Activated naive CD4-positive, alpha-beta T cell (primary cell): ENCODE measurements at places on chromosomes 12 and 14.

DNA sequence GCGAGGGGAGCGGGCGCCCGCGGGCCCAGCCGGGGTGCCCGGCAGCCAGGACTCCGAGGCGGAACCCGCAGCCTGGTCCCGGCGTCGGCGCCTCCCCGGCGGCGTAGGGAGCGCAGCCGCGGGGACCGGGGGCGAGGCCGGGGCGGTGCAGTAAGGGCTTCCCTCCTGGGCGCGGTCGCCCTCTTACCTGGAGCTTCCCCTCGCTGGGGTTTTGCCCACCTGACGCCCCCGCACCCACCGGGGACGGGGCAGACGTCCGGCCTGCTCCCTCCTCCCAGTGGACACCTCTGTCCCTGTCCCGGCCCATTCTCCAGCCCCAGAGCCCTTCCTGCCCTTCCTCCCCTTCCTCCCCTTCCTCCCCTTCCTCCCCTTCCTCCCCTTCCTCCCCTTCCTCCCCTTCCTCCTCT lies 413 bp upstream of the TUBA1C start:
- DNase-seq, result no peak

GRCh38 chr14:104659764-104660523 lies 29.5 kb upstream of the INF2 start:
- DNase-seq, result no peak

GRCh38 chr12:14936224-14936861 lies 2.0 kb downstream of the ERP27 start:
- DNase-seq, result no peak

- DNase-seq, result no peak
Observed at GRCh38 chr12:115185506-115185905, 501.5 kb upstream of the TBX3 start.

- no peak for DNase-seq
Observed at GRCh38 chr12:124778411-124778810, 85.3 kb downstream of the SCARB1 start.

GRCh38 chr14:69647213-69647612 lies 35.8 kb downstream of the SUSD6 start:
- no peak for DNase-seq

GRCh38 chr12:75981247-75982168 lies 50.1 kb downstream of the PHLDA1 start:
- DNase-seq, result no peak

- no peak for DNase-seq
Observed at GRCh38 chr14:86057018-86057667, 527.2 kb downstream of the FLRT2 start.

DNA sequence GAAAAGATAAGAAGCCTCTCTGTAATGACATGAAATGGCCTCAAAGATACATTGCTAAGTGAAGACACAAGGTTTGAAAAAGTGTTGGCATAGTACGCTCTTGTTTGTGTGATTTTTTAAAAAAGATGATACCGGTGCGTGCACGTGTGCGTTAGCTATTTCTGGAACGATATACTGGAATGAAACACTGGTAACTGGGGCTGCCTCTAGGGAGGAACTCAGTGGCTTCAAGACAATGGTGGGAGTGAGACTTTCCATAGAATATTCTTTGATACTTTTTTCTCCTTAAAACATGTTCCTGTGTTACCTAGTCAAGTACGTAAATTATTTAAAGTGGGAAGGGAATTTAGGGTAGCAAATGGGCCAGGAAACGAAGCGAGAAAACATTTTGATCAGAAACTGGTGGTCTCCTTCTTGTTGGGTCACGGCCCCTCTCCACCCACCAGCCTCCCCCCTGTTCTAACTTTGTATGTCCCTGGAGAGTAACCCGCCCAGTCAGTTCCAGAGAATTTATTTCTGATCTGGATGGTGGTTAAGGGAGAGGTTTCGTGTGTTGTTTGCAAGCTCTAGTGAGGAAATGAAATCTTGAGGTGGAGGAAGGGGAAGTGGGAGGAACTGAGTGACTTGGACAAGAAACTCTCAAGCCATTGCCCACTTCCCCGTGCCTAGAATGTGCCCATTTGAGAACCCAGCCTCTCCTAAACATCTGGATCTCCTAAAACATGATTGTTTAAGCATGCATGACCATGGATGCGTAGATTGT lies 6.6 kb downstream of the FGF6 start:
- DNase-seq, result no peak

- no peak for DNase-seq
Observed at GRCh38 chr12:57229046-57229633, 371 bp upstream of the SHMT2 start.

DNA sequence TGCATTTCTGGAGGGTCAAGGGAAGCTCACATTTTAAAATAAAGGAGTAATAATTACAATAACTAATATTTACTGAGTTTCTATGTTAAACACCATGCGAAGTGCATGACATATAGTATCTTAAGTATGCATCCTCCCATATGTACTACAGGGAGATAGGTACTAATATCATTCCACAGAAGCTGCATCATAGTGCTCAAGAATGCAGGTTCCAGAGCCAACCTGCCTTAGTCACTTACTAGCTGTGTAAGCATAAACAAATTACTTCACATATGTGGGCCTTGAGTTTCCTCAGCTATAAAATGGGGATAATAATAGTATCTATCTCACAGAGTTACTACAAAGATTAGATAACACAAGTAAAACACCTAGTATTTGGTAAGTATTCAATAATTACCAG lies 18.3 kb downstream of the ARMH4 start:
- no peak for DNase-seq

DNA sequence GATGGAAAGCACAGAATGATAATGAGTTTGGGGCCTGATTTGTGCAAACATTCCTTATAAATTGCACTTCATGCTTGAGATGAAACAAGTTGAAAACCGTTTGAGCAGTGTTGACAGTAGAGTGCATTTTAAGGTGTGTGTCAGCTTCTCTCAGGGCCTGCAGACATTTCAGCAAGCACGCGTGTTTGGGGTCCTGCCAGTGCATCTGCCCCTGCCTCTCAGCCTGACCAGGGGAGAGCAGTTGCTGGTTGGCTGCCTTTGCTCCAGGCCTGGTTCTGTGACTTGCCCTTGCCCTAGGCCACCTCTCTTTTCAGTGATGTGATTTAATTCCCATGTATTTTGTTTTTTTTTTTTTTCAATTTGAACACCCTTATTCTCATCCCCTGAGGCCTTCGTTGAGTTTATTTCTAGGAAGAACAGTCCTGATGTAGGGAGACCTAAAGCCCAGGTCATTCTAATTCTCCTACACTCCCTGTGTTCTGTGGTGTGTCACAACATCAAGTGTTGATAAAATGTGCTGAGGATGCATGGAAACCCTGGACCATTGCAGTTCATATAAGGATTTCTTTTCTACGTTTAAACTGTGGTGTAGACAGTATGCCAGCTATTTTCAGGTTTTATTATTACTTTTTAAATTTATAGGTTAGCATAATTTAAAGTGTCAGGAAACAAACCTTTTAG lies 40.1 kb upstream of the AMN start:
- DNase-seq, result no peak

- no peak for DNase-seq
Observed at GRCh38 chr14:58919217-58919616, 269.2 kb upstream of the DAAM1 start.
